ENCODE measurements at places on chromosomes 4 and X.

GRCh38 chr4:7173841-7174449 is 18.4 kb upstream of the SORCS2 start:
- no peak for DNase-seq

GRCh38 chr4:24594887-24595286 is 10.5 kb upstream of the DHX15 start:
- DNase-seq = no peak

GRCh38 chrX:49260221-49260985 is 4.1 kb downstream of the FOXP3 start:
- DNase-seq = no peak

DNA sequence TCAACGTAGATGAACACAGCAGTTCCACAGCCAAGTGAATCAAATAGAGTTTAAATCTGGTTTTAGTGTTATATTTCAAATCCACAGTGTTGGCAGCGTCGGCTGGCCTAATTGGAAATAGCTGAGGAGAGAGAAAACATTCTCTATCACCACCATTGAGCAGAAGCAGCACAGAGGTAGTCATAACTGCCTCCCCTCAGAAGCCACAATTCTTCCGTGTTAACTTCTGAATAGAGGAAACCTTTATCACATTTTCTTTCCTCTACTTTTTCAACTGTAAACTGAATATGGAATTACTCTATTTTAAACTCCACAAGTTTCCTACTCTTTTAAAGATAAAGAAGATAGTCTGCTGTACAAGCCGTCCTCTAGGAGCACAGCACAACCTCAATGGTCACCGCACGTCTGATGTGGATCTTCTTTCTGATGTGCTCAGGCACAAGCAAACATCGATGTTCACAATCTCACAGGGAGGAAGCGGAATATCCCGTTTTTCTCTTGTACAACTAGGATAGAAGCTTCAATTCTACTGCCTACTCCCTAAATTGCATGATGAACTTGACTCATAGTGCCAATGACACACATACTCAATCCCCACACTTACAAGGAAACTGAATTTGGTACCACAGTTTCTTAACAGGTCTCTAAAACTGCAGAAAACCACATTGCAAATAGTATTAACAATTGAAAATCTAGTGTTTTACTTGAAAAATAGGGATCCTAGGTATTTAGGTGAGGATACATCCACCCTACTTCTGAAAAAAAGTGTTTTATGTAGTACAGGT is 217.8 kb upstream of the ETNPPL start:
- no peak for DNase-seq

DNA sequence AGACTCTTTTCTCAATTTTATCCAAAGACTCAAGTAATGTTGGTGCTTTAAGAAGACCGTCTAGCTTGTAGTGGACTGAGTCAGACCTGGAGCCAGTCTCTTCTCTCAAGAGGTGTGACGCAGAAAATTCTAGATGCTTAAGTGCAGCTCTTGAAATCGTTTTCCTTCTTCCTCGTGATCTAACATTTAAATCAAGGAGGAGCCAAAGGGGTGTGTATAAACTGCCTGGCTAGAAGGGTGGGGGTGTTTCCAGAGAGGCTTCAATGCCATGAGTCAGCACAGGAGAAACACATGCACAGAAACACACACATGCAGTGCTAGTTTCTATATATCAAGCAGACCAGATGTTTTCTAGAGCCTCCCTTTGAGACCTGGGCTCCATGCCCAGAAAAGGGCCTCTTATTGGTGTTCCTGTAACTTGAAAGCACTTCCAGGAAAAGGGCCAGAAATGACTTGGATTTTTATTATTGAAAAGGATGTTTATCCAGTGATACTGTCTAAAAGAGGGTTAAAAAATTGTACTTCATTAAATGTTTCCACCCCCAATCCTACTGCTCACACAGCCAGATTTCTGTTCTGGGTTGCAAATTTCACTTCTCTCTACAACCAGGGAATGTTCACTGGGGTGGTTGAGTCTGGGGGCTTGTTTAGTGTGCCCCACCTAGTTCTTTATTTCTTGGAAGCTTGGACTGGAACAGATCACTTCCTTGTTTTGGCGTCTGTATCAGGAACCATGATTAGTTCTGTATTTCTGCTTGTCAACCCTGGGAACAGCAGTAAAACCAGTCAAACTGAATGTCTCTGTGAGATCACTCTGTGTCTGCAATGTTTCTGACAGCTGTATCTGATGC is at the start of gene CLIC2:
CLIC2 (minus strand) TSS at position 129 of the 851 bp plus-strand sequence. CDS start 187 bp downstream, outside the sequence.
- DNase-seq = peak; percentile 68

DNA sequence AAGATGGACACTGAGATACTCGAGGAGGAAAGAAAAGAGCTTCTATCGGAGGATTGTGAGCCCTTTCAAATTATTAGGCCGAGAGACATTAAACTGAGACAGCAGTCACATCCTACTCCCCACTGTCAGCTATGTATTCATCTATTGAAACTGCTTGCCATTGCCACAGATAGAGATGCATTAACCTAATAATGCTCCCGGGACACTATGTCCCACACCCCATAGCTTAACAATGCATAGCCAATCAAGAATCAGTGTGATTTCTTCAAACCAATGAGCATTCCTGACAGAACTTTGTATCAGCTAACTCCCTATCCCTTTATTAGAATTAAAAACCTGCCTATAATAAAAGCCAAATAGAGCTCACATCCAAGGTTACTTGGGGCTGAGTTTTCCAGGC is 118.1 kb upstream of the NEIL3 start:
- DNase-seq = no peak

DNA sequence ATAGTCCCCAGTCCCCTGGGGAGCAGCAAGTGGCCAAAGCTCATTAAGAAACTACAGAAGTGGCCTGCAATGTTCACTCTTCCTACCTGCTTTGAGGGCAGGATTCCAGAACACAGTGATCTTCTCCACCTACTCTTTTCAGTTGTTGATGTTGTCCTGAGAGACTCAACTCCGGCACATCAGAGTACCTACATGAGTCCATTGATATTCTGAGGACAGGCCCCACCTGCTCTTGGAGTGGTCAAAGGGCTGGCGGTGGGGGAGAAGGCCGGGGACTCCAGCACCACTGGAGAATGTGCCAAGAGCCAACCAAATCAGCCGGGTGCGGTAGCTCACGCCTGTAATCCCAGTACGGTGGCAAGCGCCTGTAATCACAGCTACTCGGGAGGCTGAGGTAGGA is 29.8 kb upstream of the DDX3X start:
- DNase-seq = no peak

- no peak for DNase-seq
These were observed 403.7 kb downstream of the IL15 start for GRCh38 chr4:142040043-142040442.

DNA sequence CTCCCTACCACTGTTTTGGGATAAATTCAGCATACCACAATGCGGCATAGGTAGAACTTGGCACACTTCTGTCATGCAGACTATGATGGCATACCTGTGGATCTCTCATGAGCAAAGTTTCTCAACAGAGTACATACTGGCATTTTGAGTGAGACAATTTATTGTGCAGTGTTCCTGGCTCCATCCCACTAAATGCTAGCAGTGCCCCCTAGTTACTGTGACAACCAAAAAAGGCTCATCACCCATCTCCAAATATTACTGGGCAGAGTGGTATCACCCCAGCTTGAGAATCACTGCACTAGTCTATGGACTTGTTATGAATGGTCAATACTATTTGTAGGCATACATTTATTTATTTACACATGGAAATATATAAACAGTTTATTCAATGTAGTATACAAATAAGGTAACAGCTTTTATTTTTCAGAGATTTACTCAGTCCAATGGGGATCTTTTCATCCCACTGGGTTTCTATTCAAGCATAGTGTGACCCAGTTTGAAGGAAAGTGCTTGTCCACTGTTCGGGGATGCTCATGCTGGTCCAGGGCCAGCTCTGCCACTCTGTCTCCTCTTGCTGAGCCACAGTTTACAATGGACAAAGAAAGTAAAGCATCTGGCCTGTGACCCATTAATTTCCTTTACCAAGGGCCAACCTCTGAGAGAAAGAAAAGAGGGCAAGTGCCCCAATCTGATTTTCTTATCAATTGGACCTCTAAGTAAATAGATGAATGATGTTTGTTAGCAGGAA is 81.0 kb upstream of the IL2 start:
- no peak for DNase-seq

DNA sequence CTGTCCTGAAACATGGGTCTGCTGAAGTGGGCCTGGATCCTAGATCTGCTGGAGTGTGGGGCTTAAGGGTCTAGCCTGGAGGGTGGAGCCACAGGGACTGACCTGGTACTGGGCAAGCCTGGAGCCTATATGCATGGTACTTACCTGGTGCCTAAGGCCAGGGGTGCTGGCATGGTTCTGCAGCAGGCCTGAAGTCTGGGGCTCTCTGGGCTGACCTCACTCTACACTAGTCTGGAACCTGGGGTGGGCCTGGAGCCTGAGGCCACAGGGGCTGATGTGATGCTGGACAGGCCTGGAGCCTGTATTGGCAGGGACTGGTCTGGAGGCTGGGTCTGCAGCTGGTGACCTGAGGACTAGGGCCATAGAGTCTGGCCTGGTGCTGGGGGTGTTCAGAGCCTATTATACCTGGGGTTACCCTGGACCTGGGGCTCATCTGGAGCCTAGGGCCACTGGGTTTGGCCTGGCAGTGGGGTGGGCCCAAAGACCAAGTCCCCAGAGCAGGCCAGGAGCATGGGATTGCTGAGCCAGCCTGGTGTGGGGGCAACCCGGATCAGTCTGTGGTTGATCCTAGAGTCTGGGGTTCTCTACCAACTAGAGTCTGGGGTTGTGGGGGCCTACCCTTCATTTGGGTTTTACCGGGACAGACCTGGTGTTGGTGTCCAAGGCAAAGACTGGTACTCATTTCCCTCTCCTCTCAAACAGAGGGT is 179.6 kb downstream of the SLC4A4 start:
- DNase-seq = no peak

DNA sequence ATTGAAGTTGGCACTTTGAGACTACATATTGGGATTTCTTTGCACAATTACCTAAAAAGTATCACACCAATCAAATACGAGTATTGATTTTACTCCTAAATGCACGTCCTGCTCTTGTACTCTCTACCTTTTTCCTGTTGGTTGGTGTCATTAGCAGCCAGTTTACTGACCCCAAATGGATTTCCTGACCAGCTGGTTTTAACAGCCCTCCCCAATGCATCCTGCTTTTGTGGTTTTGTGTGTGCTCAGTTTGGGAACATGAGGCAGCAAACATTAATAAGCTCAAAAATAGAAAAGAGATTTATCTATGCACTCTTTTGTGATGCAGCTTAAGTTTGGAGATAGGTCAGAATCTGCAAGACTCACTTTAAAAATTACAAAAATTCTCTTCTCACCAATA is 230.3 kb downstream of the MAPK10 start:
- no peak for DNase-seq

GRCh38 chr4:83660578-83660977 is 124.7 kb downstream of the GPAT3 start:
- DNase-seq = no peak

DNA sequence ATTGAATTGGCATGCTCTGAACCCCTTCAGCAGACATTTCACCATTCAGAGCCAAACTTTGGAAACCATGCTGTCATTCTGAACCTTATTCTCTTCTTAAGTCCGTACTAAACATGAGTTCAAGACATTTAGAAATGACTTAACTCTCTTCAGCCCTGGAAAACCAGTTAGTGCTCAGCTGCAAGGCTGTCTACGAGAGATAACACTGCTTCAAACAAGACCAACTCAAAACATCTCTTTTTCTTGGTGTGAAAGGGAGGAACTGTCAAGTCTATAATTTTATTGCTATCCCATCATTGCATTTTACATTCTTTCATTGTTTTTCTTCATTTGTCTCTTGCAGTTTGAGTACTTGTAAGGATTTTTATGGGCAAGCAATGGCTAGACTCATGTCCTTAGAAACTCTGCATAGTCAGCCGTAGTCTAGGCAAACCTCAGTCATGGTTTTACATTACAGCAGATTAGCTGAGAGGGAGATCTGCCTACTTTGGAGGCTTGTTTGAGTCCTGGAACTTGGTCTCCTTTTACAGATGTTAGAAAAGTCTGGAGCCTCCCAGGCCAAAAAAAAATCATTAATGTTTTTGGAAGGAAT is 120.6 kb upstream of the JADE1 start:
- no peak for DNase-seq

- peak; percentile 21 for DNase-seq
These were observed 80.6 kb downstream of the PBDC1 start for GRCh38 chrX:76253432-76253831.

GRCh38 chrX:8684201-8684965 is 47.6 kb downstream of the ANOS1 start:
- no peak for DNase-seq

DNA sequence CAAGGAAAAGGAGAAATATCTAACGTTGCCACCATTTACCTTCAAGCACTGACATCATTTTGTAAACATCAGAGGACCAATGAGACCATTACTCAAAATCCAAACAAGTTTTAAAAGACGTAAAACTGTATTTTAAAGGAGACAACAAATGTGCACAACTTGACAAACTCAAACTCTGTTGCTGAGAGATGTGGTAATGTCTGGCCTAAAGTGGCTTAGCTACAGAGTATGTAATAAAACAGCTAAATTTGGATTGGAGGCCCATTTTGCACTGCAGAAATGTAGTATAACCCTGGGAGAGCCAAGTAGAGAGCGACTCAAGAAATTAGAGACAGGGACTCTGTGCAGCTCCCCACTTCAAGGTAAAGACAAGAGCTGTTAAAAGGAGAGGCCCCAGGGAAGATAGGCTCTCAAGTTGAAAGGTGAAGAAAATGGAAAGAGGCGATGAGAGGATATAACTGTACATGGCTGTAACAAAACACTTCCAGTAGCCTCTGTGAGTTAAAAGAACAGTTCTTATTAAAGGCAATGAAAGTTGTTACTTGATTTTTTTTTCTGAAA is 20.3 kb downstream of the UNC5C start:
- DNase-seq = no peak

GRCh38 chr4:81428002-81428401 is 43.7 kb downstream of the RASGEF1B start:
- DNase-seq = no peak

- no peak for DNase-seq
These were observed 8.0 kb upstream of the TMEM185A start for GRCh38 chrX:149639568-149639967.

DNA sequence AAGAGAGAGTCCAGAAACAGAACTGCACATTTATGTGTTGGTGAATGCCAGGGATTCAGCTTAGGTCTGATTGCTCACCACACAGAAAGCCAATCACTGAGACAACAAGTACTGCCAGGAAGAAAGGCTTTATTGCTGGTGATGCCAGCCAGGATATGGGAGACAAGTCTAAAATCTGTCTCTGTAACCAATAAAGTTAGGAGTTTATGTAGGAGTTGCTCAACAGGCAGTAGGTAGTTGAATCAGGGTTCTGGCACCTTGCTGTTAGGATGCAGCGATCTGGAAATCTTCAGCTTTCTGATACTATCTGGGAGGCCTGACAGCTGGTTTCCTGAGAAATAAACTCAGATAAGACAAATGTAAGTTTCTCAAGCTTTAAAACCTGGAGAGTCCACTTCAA is 120.2 kb upstream of the ENPP6 start:
- no peak for DNase-seq

DNA sequence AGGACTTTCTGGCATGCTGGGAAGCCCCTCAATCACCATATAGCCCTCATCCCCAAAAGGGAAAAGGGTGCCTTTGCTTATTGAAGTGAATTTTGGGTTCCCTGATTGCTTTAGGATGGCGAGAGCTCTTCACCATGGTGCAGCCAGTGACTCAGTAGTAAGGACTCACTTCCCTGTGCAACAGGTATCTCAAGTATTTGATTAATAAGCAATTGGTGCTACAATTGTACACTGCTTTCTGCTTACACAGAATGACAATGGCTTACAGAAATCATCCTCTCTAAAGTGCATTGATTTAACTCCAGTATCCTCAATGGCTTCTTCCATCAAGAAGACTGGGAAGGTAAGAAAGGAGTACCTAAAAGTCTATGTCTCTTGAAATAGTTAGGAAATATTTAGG is 143.7 kb upstream of the SMIM10 start:
- DNase-seq = no peak

- no peak for DNase-seq
These were observed 300.9 kb downstream of the SPIN4 start for GRCh38 chrX:63050225-63050624.
